Cardiac muscle cell (in vitro differentiated cells and primary cell): ENCODE measurements at places on chromosomes 1 and 21.

GRCh38 chr1:145729666-145730436 is 10.6 kb downstream of the CD160 start:
- DNase-seq = no peak

DNA sequence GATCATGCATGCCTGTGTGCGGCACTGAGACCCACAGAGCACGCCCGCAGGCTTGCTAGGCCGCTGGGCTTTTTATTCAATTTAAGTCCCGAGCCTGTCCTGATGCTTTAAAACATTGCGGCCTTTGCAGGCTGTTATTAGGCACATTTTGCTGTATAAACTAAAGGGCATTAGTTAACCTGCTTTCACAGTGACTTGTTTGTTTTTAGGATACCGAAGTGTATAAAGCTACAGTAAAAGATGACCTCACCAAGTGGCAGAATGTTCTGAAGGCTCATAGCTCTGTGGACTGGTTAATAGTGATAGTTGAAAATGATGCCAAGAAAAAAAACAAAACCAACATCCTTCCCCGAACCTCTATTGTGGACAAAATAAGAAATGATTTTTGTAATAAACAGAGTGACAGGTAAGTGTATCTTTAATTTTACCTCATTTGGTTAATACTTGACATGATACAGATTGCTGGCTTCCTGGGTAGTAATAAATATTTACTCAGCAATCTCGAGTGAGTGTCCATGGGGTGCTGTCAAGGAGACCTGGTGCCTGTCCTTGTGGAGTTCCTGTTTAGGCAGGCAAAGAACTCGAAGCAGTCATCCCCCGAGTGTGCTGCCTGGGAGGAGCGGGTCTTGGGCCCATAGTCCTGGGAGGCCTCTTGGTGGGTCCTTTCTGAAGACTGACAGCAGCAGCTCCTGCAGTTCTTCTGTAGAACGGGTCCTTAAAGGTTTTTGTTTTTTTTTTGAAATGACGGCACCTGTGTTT is 40.1 kb downstream of the TRAPPC10 start:
- DNase-seq = peak; percentile 6

- DNase-seq = no peak
These were observed 275.5 kb upstream of the PRMT6 start for GRCh38 chr1:106780806-106781569.

DNA sequence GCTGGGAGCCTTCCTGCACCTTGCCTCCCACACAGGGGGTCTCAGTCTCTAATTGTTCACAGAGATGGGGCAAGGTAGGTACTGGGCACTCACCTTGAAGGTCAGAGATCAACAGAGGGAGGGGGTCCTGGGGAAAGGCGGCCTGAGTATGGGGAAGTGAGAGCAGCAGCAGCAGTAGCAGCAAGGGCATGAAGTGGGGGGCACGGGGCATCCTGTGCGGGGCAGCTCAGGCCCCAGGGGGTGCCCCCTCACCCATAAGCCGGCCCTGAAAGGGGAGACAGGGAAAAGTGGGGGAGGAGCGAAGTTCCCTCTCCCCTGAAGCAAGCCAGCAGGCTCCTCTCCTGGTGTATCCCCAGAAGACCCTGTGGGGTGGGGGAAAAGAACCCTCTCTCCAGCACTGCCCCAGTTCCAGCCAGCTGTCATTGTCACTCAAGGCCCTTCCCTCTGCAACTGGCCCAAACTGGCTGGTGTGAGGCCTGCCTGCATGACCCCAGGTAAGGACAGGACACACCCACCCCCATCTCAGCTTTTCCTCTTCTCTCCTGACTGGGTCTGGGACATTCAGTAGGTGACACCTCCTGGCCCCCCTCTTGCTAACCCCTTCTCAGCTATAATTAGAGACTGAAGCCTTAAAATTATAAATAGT is 3.9 kb downstream of the SEMA6C start:
- DNase-seq = no peak

DNA sequence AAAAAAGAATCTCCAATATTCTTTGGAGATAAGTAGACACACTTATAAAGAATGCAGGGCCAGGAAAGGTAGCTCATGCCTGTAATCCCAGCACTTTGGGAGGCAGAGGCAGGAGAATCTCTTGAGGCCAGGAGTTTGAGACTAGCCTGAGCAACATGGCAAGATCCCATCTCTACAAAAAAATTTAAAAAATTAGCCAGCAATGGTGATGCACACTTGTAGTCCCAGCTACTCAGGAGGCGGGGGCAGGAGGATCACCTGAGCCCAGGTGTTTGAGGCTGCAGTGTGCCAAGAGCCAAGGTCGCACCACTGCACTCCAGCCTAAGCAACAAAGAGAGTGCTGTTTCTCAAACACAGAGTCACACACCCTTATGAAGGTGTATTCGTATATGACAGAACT is 385.0 kb downstream of the SMYD3 start:
- DNase-seq = no peak

GRCh38 chr1:16078925-16079656 is 5.6 kb upstream of the FAM131C start:
- peak; percentile 84 for DNase-seq

- no peak for DNase-seq
These were observed 12.4 kb upstream of the LRIF1 start for GRCh38 chr1:110976089-110976488.

DNA sequence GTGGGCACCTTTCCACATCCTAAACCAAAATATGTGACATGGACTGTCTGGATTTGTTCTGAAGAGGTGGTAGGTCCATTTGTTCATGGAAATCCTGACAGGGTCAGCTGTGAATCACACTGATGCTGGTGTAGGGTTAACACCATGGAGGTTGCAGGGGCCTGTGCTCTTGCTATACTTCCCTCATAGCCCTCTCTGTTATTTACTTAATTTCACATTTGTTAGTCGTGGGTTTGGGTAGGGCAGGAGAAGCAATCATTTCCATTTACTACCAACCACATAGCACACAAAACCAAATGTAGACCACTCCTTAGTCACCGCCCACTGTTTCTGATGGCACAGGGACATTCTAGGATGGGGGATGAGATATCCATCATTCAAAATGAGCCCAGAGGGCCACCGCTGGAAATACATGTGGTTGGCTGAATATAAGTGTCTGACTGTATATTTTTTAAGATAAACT is 61.8 kb upstream of the POU2F1 start:
- DNase-seq = no peak

DNA sequence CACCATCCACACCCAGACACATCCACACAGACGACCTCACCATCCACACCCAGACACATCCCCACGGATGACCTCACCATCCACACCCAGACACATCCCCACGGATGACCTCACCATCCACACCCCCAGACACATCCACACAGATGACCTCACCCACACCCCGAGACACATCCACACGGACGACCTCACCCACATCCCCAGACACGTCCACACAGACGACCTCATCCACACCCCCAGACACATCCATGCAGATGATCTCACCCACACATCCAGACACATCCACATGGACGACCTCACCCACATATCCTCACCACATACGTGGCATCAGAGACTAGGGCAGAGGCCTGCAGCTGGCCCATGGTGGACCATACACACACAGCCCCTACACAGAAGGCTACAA is 14.7 kb upstream of the FABP3 start:
- no peak for DNase-seq

- DNase-seq = no peak
These were observed 36.0 kb downstream of the PTPRU start for GRCh38 chr1:29272147-29272907.

DNA sequence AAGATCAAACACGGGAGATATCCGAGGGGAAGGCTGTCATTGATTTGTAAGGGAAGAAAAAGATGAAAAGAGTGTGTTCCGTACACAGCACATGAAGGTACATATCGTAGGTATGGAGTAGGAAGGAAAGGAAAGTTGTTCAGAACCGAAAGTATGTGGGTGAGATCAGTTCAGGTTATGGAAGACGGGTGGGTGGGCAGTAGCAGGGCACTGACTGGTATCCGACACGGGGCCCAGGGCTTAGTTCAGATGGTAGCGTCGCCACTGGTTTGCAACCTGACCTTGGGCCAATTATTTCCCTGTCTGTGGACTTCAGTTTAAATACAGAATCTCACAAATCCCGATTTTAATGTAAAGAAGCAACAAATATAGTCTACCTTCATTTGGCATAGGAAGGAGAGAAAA is 27.8 kb upstream of the A3GALT2 start:
- no peak for DNase-seq

- no peak for DNase-seq
These were observed 21.3 kb upstream of the SARS1 start for GRCh38 chr1:109192433-109192832.

- peak; percentile 94 for DNase-seq
These were observed 137.8 kb downstream of the PTPRC start for GRCh38 chr1:198776602-198777029.

GRCh38 chr1:52970149-52970548 is 43.1 kb downstream of the SCP2 start:
- peak; percentile 55 for DNase-seq

DNA sequence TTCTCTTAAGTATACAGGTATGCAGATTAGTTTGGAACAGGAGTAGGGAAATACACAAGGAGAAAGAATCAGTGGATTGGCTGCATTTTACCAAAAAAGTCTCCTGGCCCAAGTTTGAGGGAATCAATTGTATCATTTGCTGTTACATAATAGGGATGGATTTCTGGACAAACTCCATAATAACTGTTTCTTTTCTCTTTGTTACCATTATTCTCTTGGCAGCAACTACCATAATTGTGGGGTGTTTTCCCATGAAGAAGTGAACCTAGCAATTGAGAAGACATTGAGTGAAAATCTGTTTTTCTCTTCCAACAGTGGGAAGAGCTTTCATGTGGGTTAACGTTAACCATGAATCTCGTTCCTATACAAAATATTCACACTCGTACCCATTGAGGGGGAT is 46.4 kb upstream of the DPT start:
- DNase-seq = no peak

- DNase-seq = peak; percentile 88
These were observed 10.1 kb upstream of the MEF2D start for GRCh38 chr1:156510709-156511108.
